ENCODE measurements at places on chromosomes 4 and X.

- DNase-seq = no peak
Measured at GRCh38 chr4:99856166-99856565, 38.1 kb downstream of the LAMTOR3 start.

DNA sequence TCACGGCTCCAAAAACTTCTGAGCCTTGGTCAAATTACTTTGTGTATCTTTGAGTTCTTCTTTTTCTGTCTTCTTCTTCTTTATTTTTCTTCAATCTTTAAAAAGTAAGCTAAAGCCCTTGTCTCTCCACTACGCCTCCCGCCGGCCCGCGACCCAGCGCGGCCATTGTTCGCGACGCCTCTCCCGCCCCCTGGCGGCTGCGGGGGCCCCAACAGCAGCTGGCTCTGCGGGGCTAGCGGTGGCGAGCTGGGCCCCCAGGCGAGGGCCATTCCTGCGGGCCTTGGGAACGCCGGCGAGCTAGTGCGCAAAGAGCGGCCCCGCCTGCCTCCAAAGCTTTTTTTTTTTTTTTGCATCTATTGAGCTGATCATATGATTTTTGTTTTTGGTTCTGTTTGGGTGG is 119.1 kb downstream of the TGIF2LX start:
- no peak for DNase-seq

DNA sequence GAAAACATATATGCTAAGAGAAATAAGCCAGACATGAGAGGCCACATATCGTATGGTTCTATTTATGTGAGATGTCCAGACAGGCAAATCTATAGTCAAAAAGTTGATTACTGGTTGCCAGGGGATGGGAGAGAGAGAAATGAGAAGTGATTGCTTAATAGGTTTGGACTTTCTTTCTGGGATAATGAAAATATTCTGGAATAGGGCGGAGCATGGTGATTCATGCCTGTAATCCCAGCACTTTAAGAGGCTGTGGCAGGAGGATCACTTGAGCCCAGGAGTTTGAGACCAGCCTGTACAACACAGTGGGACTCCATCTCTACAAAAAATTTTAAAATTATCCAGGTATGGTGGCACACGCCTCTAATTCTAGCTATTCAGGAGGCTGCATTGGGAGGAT is 22.4 kb downstream of the RBM47 start:
- no peak for DNase-seq

DNA sequence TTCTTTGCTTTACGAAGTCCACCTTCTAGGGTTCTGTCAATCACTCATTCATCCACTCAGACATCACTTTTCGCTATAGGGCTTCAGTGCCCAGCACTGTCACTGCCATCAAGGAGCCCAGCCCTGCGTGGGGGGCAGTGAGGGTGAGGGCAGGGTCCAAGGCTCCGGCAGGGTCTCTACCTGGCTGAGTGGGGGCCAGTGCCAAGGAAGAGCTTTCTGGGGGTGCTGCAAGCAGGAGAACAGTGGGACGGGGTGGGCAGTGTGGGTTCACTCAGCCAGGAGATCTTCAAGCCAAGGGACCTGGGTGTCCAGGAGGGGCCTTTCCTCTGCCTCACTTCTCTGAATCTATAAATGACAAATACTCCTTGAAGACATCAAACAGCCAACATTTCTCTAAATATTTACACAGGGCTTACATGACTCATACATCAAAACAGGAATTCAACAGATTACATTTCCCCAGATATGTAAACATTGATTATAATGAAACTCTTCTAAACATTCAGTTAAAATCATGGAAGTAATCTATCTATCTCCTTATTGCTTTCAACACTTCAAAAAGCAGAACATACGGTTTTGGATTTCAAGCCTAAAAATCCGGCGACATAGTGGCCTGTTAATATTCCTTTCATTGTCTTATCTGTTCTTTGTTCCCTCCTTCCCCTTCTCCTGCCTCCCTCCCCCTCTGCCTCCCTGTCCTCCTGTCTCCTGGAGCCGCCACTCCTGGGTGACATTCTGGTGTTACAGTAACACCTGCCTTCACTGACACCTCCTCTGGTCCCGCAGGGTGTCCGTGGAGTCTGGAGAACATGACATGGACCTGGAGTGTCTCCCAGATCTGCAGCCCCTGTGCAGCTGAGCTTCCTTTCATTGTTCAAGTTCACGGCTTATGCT is 94.4 kb upstream of the ADRA2C start:
- DNase-seq = no peak

- DNase-seq = no peak
Measured at GRCh38 chrX:33207056-33207455, 4.3 kb downstream of the DMD start.

GRCh38 chrX:100731441-100732281 is at the start of gene SYTL4:
Gene SYTL4, minus strand, starts transcription at chrX:100732121. Its CDS starts 30,084 bp downstream, at chrX:100702037.
- DNase-seq = no peak

DNA sequence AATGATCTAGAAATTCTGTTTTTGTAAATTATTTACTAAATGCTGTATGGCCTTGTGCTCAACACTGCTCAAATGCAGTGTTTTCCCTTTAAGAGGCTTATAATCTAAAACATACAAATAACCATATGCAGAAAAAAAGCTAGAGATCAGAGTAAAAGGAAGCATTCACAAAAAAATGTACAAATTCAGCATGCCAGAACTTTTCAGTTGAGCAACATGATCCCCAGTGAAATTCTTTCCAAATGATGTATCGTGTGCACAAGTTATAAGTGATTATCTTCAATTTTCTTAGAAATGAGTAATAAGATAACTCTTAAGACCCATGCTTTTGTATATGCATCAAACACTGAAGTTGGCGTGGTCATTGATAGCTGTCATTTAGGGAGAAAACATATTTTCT is 5.0 kb downstream of the GPC3 start:
- DNase-seq = no peak

DNA sequence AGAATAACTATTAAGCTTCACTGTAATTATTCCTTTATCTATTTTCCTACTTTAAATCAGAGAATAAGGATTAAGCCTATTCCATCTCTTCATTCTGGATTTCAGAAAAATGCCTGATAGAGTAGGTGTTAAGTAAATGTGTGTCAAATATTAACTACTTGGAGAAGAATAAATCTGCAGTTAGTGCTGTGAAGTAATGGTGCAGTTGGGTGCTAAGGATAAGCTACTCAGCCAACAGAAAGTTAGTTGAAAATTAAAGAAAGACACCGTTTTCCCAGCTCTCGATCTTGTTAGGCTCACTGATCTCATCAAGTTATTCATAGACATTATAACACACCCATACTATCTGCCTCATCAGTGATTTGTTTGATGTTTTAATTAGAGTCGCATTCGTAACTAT is 7.1 kb downstream of the PF4V1 start:
- no peak for DNase-seq

GRCh38 chr4:57098941-57099340 is 11.2 kb downstream of the IGFBP7 start:
- no peak for DNase-seq

DNA sequence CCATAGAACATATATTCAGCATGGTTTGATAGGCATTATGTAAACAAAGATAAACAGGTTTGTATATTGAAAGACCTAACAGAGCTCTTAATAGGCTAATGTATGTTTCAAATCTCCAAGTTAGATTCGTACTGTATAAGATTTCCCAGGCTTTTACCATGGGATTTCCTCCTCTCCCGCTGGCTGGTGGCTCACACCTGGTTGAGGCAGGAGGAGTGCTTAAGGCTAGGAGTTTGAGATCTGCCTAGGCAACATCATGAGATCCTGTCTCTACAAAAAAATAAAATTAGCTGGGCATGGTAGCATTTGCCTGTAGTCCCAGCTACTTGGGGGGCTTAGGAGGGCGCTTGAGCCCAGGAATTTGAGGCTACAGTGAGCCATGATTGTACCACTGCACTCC is 5.4 kb downstream of the CPE start:
- DNase-seq = no peak

GRCh38 chr4:71201817-71202576 is 136.8 kb upstream of the SLC4A4 start:
- DNase-seq = no peak

DNA sequence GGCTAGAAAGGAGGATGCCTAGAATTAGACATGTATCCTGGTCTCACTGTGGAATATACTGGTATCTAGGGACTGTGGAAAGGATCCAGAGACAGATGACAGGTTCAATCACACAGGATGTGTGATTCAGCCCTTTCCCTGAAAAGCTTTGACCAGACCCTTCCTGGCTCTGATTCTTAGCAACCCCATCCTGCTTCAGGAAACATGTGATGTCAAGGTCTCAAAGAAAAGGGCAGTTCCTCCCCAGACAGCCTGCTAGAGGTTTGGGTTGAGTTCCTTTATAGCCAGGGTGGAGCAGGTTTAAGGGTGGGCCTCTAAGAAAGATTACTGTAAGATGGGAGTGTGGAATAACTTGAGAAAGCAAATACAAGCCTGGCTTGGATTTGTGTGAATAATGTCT is 3.0 kb downstream of the BMP15 start:
- no peak for DNase-seq

DNA sequence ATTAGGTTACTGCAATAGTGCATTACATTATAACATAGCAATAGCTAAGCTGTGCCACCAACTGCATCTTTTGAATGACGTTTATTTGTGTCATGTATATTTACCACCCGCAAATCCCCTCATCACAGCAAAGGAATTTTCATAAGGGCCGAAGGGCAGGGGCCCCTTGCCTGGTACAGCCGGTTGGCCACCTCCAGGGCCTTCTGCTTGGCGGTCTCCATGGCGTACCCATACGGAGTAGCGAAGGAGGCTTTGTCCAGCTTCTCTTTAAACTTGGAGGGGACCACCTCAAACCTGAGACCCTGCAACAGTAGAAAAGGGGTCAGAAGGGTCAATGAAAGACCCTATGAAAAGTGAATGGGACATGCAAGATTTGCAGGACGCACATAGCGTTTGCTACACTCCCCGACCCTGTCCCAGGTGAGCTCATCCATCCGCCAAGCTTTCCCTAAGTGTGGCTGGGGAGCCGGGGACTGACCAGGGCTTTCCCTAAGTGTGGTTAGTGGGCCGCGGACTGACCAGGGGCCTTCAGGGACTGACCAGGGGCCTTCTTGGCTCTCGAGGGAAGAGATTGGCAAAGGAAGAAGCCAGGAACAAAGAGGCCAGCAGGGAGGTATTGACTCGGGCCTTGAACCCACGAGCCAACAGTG is 10.6 kb downstream of the ASMTL start:
- no peak for DNase-seq

- DNase-seq = peak; percentile 19
Measured at GRCh38 chr4:71026086-71026485, 32.6 kb downstream of the DCK start.

DNA sequence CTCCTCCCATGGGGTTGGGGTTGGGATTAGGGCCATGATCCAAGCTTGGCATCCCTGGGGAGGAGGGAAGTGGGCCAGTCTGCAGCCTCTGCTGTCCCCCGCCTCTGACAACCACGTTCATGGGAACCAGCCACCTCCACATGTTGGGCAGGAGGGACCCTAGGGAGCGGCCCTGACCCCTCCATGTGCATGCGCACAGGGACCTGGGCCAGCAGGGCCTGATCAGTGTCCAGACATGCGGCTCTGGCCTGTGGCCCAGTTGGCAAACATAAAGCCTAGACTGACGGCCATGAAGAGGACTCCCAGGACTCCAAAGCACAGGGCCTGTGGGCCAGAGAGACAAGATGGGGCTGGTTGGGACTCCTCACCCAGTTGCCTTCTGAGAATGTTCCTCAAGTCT is 11.3 kb downstream of the SLC38A5 start:
- DNase-seq = no peak

DNA sequence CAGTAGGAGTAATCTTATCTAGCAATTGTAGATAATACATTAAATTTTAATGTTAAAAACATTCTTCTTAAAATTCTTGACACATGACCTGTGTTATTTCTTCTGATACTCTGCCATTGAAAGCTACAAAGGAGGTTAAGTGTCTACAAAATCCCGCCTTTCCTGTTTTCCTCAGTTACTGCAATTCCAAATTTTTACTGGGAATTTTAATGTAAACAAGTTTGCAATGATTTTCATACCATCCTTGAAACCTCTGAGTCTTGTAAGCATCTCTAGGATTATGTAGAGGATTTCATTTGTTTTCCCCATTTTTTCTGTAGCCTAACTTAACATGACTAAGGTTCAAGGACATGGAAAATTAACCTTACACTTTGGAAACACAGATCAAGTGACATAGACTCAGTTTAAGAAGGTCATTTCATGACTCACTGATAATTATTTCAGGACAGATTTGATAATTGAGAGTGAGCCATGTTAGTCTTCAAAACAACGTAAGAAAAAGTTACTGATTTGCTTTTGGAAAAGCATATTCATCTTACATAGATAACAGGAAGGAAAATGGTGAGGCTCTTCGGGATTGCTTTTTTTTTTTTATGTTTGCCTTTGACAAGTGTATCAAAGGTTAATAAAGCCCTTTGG is 39.6 kb upstream of the PDLIM5 start:
- DNase-seq = no peak

- no peak for DNase-seq
Measured at GRCh38 chrX:15860921-15861320, 6.3 kb upstream of the AP1S2 start.

DNA sequence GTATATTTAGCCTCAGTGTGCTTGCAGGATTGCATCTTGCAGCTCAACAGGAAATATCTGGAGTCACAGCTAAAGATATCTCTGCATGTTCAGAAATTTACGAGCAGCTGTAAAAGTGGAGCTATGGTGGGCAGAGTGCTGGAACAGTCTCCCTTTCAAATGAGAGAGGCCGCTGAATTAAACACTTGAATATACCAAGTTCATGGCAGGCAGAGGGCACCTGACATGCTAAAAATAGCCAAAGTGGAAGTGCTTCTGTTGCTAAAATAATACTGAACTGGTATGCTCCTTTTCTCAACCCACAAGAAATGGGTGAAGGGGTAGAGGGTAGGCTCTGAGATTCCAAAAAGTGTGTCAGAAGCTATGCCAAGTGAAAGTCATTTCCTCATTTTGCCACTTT is 98.1 kb downstream of the MGST2 start:
- DNase-seq = no peak

DNA sequence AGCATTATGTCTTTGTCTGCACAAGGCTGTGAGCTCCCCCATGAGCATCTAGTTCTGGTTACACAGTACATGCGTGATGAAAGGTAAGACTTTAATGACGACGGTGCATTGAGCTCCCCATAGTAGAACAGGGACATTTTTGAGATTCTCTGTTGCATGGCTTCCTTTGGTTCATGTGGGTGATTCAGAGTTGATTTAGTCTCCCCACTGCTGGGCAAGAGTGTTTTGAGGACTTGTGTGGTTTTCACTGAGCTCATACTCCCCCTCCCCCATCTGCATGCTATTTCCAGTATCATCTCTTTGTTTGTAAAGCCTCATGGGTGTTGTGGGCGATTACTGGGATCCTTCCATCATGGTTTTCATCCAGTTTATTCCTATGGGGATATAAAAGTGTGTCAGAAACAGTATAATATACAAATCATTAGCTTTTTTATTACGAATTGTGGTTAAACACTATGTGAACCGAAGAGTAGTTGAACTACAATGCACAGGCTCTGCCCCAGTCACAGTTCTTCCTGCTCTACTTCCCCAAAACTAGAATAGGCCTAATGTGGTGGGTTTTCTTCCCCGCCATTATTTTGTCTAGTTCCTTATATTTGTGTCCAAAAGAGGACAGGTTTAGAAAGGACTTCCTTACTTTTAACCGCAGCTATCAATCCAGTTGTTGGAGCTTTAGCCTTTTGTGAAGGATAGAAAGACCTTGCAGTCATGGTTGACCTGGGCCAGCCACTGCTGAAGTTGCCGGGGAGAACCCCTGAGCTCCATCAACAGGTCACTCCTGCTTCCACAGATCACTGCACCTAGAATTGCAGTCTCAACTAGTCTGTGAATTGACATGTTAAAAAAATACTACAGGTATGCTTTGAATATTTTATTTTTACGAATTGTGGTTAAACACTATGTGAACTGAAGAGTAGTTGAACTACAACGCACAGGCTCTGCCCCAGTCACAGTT is 30.4 kb downstream of the KIT start:
- DNase-seq = no peak

GRCh38 chr4:110484029-110484428 is 8.1 kb downstream of the ENPEP start:
- DNase-seq = no peak
